ENCODE measurements at places on chromosomes 12 and 14.

- no peak for DNase-seq
Observed at GRCh38 chr14:91554535-91555332, 44.6 kb upstream of the PPP4R3A start.

DNA sequence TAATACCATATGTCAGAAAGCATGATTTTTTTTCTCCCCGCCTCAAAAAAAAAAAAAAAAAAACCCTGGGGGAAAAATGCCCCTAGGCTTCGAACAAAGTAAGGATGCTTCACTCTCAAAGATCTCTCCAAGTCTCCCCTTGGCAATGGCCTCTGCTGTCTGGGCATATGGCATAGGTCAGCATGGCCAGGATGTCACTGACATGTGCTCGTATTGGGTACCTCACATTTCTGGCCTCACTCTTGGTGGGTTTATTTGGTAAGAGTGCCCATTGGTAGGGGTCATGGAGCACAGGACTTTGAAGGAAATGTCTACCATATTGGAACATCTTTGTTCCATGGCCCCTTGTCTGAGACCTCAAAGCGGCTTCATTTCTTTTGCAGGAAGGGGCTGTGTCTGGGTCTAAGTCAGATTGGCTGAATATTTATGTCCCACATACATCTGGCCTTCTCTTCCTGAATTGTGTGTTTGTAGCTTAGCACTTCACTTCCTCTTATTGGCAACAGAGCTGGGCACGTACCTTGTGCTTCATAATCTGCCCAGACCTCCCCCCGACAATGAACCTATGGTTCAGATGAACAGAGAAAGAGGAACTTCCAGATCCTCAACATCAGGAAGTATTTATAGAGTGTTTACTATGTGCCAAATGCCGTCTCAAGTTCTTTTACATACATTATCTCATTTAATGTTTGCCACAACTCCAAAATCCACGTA is 36.3 kb upstream of the OAS1 start:
- DNase-seq: no peak

DNA sequence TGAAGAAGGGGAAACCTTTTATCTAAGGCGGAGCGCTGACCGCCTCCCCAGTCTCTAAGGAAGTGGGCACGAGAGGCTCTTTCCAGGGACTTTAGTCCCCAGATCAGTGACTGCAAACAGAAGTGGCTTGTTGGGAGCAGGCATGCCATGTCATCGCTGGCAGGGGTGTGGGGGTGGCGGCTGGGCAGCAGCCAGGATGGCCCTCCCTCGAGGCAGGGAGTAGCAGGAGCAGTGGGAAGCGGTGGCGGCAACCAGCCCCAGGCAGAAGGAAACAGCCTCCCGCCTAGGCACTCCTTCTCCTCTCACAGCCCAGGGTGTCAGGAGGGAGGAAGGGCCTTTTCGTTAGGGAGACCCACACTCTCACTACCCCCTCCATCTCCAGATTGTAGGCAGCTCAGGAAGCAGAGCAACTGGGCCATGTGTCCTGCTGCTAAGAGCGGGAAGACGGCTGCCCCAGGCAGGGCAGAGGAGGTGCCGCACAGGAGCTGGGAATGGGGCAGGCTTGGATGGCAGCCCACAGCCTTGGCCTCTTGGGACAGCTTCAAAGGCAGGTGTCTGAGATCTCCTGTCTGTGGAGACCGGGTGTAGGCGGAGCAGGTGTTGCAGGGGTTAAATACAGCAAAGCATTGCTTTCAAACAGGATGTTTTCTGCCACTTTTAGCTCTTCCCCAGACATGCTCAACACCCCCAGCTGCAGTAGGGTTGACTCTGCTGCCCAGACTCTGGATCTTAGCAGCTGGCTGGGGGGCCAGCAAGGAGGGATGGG is 21.8 kb downstream of the VDR start:
- no peak for DNase-seq

DNA sequence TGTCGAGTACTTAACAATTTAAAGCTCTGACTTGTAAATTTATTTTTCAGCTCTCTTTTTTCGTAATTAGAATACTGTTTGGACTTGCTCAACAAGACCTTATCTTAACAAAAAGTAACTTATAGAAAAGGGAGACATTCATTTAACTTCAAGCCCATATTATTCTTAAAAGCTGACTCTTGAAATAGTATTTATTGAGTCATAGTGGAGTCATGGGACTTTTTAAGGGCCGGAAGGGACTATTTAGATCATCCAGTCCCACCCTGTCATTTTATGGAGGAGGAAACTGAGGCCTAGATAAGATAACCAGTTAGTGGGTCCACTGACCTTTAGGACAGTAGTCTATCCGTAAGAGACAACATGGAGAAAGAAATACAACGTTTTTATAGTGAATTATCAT is 1.5 kb downstream of the RAP1B start:
- no peak for DNase-seq

DNA sequence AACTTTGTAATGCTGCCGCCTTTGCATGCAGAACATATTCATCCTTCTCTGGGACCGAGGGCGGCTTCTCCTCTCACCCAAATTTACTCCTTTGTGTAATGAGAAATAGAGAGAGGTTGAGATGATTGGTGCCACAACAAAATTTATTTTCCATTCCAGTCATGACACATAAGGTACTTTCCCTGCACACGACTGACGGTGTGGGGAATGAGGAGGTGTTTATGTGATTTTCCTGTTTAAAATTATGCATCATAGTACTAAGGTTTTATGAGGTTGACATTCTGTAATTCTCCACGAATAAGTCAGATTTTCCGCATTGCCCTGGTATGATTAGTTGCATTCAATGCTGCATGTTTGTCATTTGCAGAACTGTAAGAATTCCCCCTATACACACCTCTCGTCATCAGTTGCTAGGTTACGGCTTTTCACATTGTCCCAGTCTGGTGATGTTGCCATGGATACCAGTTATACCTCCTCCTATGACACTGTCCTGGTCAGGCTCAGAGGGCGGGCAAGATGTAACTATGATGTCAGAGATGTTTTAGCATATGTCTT is 23.1 kb downstream of the BICDL1 start:
- no peak for DNase-seq

DNA sequence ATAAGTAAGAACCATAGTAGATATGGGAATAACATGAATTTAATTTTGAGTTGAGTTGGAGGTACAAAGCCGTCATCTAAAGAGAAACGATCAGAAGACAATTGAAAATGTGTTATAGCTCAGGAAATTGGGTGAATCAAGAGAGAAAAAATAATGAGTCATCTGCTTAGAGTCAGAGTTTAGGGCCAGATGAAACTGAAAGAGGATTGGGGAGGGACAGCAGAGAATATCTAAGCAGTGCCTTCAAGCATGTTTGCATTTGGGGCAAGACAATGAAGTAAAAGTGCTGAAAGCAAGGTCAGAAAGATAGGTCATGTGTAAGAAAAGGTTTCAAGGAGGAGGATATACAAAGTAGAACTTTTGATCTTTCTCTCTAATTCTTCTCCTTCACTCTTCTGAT is 49.4 kb downstream of the SLC15A5 start:
- no peak for DNase-seq

- DNase-seq: no peak
Observed at GRCh38 chr14:95876761-95877538, at the start of gene TUNAR. Gene TUNAR, plus strand, starts transcription at chr14:95876832.

- DNase-seq: no peak
Observed at GRCh38 chr14:23129759-23130316, 10.8 kb upstream of the CEBPE start.

DNA sequence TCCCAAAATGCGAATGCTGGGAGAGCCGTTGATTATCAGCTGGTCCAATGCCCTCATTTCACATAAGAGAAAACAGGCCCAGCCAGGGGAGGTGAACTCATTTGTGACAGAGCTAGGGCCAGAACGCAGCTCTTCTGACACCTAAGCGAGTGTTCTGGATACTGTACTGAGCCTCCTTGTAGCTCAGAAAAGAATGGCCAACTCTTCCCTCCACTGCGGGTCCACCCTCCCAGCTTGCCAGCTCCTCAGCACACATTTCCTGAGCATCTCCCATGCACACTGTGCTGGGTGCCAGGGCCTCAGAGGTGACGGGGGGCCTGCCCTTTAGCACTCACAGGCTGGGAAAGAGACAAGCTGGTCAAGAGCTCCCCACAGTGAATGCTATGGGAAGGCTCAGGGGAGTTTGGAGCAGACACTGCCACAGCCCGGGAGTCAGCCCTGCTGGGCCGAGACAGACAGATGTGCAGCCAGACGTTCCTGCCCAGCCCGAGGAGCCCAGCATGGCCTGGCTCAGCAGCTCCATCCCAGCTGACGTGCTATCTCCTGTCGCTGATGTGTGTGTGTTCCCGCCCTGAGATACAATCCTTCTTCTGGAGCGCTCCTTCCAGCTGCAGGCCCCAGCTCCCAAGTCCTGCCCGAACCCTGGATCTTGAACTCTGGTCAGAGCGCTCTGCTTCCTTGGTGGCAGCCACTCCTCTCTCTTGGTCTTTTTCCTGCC is 3.5 kb downstream of the CMTM5 start:
- DNase-seq: no peak

DNA sequence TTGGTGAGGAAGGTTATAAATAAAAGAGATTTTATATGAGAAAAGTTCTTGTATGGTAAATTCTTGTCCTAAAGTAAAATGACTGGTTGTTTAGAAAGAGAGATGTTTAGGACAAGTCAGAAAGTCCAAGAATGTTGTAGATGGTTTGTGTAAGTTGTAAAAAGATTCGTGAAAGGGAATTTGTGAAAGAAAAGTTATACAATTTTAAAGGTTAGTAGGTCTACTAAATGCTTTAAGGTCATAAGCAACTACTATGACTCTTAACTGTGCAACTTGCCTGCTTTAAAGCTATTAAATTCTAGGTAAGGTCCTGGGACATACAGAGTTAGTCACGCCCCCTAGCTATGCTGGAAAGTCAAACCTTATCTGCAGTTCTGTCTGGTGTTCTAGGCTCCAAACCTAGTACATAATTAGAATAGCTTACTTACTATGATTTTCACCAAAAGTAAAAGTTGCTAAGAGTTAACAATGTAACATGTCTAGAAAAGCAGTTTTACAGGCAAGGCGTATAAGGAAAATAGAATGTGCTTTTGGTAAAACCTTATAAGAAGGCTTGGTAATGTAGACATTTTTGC is 11.2 kb upstream of the DHRS2 start:
- no peak for DNase-seq

DNA sequence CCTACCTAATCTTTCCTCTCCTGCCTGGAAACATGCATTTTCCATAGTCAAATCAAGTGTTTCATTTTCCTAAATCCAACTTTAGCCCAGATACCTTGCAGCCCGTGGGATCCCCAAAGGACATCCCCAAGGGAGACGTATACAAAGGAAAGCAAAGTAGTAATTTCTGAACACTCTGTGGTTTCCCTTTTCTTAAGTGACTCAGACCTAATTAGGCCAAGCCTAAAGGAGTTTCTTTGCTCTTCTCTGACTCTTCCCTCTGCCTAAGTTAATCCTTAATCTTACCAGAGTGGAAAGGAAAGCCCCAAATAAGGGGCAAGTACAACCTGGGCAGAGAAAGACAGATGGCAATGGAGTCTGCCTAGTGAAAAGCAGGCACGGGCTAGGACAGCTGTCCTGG is 250.3 kb downstream of the SPTSSA start:
- no peak for DNase-seq

- DNase-seq: no peak
Observed at GRCh38 chr12:26754148-26754547, 78.8 kb downstream of the ITPR2 start.

- no peak for DNase-seq
Observed at GRCh38 chr12:100453951-100454350, 19.7 kb upstream of the NR1H4 start.

- DNase-seq: no peak
Observed at GRCh38 chr12:59808317-59808910, 212.6 kb downstream of the SLC16A7 start.

GRCh38 chr12:18375131-18375530 is 113.8 kb downstream of the PIK3C2G start:
- DNase-seq: no peak

DNA sequence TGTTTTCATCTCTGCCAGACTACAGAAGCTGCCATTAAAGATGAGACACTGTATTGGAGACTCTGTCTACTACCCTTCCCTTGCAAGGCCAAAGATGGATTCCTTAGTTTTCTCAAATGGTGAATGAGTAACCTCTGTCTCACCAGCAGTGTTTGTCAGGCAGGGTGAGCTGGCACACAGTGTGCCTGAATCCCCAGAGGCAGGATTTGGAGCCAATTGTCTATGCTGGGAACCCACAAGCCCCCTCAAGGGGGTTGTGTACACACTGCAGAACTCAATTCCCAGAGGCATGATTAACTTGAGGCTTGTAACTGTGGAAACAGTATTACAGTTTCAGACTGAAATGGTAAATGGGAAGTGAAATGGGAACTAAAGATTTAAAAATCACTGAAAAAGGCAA is 136.8 kb upstream of the PTPRB start:
- no peak for DNase-seq

GRCh38 chr12:45435945-45436710 is 220.2 kb downstream of the ANO6 start:
- no peak for DNase-seq

- DNase-seq: no peak
Observed at GRCh38 chr12:3698218-3698974, 54.5 kb downstream of the CRACR2A start.

DNA sequence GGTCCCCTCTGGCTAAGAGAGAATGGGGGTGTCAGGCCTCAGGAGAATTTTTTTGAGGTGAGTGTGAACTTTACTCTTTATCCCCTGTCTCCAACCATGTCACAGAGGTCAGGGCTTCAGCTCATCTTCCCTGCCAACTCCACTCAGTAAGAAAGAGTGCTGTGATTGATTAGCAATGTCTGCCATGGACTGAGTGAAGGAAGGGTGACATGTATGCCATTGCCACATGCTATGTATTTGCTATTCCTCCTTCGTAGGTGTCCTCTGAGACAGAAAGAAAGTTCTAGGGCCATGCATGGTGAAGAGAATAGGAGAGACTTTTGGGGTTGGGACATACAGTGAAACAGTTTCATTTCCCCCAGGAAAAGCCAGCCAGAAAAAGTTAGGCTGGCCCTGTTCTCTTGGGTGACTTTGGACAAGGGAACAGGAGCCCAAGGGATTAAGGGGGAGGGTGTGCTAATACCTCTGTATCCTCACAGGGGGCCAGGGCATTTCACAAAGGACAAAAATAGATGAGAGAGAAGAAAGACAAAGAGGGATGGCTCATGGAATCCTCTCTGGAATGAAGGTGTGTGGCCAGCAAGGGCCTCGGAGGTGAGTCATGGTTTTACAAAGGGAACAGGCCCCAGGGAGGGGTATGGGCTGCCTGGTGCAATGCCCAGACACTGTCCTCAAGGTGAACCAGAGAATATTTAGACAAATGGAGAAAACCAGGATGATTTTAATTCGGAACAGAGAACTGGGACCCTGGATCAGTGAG is 13.9 kb upstream of the MYL2 start:
- DNase-seq: no peak

DNA sequence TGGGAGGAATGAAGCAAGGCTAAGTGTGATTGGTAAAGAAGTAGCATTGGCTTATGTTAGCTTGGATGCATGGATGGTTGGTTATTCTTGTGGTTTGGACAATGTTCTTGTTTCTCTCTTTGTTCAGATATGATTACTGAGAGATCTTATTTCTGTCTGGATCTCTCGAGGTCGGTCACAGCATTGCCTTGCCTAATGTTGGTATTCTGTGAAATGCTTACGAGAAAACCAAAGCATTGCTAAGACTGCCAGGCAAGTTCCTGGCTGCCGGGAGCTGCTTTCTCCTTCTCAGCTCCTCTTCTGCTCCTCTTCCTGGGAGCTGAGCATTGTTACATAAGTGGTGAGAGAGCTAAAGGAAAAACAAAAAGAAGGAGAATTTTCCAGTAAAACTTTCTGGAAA is 7.4 kb upstream of the RND1 start:
- DNase-seq: no peak

GRCh38 chr12:112967858-112968257 is 10.5 kb upstream of the OAS2 start:
- DNase-seq: no peak

GRCh38 chr12:53222170-53222721 is 9.8 kb downstream of the RARG start:
- no peak for DNase-seq

Data from cerebellar nuclear complex (tissue), 1 donor.